ENCODE measurements at places on chromosomes 12 and 14. TPM values are rescaled to one million over a fixed set of nuclear protein-coding genes. Genes with fewer than 3 reads are reported as not detected.

The PROX2 gene
- total RNA-seq: not detected

The MYL2 gene
- not detected for total RNA-seq

The RDH5 gene
- total RNA-seq: 8.1 TPM

The GSG1 gene
- 55.0 TPM for total RNA-seq

The DAO gene
- total RNA-seq: not detected

The GRIP1 gene
- not detected for total RNA-seq

The KCNA5 gene
- total RNA-seq: not detected

The KRT72 gene
- not detected for total RNA-seq

The TMEM119 gene
- total RNA-seq: 182 TPM

The ADAM21 gene
- total RNA-seq: under 0.01 TPM

The BIN2 gene
- not detected for total RNA-seq

The MTERF2 gene
- total RNA-seq: 8.8 TPM

The FAM186B gene
- not detected for total RNA-seq

The TRPV4 gene
- 1.9 TPM for total RNA-seq

The CCDC184 gene
- total RNA-seq: 1.2 TPM

The PAX9 gene
- not detected for total RNA-seq

The LPAR5 gene
- not detected for total RNA-seq

The DACT1 gene
- total RNA-seq: 4.8 TPM

The TAS2R13 gene
- not detected for total RNA-seq

The STRN3 gene
- total RNA-seq: 18.8 TPM

The ATXN7L3B gene
- 20.6 TPM for total RNA-seq

The SRGAP1 gene
- total RNA-seq: 6.4 TPM

The PPP4R4 gene
- 0.26 TPM for total RNA-seq

The RERG gene
- 1.6 TPM for total RNA-seq

The SIX1 gene
- total RNA-seq: 8.2 TPM

The HNRNPA1 gene
- 412 TPM for total RNA-seq

The TAS2R50 gene
- total RNA-seq: not detected

The OR6C68 gene
- not detected for total RNA-seq

The GPRC5A gene
- 8.1 TPM for total RNA-seq

The SERPINA3 gene
- total RNA-seq: 80.7 TPM

The AP5M1 gene
- 18.1 TPM for total RNA-seq

The GDF3 gene
- not detected for total RNA-seq

The KERA gene
- not detected for total RNA-seq

The DHRS2 gene
- total RNA-seq: 0.51 TPM

The EPS8 gene
- total RNA-seq: 207 TPM

The MYH6 gene
- total RNA-seq: not detected

The TMEM229B gene
- 1.8 TPM for total RNA-seq
